ENCODE measurements at places on chromosomes 3 and 15. TPM values are rescaled to one million over a fixed set of nuclear protein-coding genes. Genes with fewer than 3 reads are reported as not detected.

The C3orf70 gene
- polyA plus RNA-seq, result not detected

The DOCK3 gene
- not detected for polyA plus RNA-seq

The GRAMD2A gene
- polyA plus RNA-seq, result not detected

The SKOR1 gene
- polyA plus RNA-seq, result not detected

The ARPIN gene
- not detected for polyA plus RNA-seq

The CP gene
- polyA plus RNA-seq, result 0.77 TPM

The MLF1 gene
- polyA plus RNA-seq, result not detected

GRCh38 chr15:98555173-98555515 lies 93.2 kb upstream of the IGF1R start:
- no peaks in the 10 kb centered on the region for H3K4me1 ChIP-seq
- H3K27ac ChIP-seq, result no peak overlapping the region
- no peak for DNase-seq
- H3K36me3 ChIP-seq, result no peaks in the 10 kb centered on the region
- H3K4me3 ChIP-seq, result no peak overlapping the region

DNA sequence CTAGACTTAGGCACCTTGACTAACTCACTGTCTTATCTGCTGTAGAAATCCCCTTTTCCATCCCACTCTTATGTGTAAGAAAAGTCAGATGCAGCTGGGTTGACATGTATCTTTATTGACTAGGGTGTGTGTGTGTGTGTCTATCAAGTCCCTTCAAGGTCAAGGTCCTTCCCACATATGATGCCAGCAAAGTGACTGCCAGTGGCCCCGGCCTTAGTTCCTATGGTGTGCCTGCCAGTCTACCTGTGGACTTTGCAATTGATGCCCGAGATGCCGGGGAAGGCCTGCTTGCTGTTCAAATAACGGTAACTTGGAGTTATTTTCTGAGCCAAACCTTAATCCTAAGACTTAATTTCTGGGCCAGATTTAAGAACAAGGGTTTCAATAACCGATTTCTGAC lies 76.3 kb downstream of the DNASE1L3 start:
- H3K4me3 ChIP-seq, result no peak overlapping the region
- DNase-seq, result no peak
- H3K36me3 ChIP-seq, result peaks cover 47% of the 10 kb centered on the region
- H3K27me3 ChIP-seq, result peaks cover 4% of the 10 kb centered on the region

DNA sequence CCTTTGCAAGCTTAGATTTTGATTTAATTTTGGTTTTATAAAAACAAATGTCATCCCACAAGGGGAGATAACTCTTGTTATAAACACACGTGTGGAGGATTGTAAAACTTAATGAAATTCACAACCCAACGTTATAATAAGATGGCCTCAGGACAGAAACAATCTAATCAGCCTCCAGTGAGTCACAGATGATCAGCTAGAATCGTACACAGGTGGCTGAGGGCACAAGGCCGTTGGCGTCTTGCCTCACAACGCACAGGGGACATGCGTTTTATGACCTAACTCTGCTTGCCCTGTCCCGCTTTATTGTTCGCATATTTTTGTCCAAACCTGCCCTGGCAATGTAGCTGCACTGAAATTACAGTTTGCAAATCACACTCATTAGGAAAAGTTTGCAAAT lies 121.9 kb upstream of the PDZRN3 start:
- H3K4me3 ChIP-seq, result no peak overlapping the region
- no peak overlapping the region for H3K27ac ChIP-seq
- H3K36me3 ChIP-seq, result no peaks in the 10 kb centered on the region
- no peaks in the 10 kb centered on the region for H3K4me1 ChIP-seq
- DNase-seq, result no peak
- no peaks in the 10 kb centered on the region for H3K27me3 ChIP-seq

- no peak overlapping the region for H3K4me3 ChIP-seq
- peaks cover 15% of the 10 kb centered on the region for H3K4me1 ChIP-seq
- no peak overlapping the region for H3K27ac ChIP-seq
- no peaks in the 10 kb centered on the region for H3K27me3 ChIP-seq
- no peak for DNase-seq
- peaks cover 4% of the 10 kb centered on the region for H3K36me3 ChIP-seq
Observed at GRCh38 chr15:85456798-85457197, 76.4 kb downstream of the AKAP13 start.

DNA sequence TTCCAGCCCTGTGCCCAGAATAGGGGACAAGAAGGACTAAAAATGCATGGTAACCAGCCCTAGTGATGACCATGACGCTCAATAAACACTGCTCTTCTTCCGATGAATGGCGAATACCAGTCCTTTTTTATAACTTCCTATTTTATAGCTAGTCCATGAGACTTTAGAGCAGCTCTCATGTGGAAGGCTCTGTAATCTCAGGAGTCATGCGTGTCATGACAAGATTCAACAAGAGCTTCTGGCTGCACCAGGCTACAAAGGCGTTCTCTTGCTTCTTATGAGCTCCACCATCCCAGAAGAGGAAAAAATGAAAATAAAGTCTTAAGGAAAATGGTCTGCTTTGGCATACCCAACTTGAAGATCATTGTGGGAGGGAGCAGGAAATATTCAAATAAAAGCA lies 141.0 kb downstream of the TMCO5A start:
- no peaks in the 10 kb centered on the region for H3K36me3 ChIP-seq
- peaks cover 23% of the 10 kb centered on the region for H3K27me3 ChIP-seq
- H3K4me1 ChIP-seq, result peaks cover 19% of the 10 kb centered on the region
- no peak overlapping the region for H3K4me3 ChIP-seq

GRCh38 chr3:69749461-69749860 lies 10.2 kb downstream of the MITF start:
- no peak for DNase-seq
- no peak overlapping the region for H3K27ac ChIP-seq
- H3K27me3 ChIP-seq, result peaks cover 4% of the 10 kb centered on the region
- peaks cover 6% of the 10 kb centered on the region for H3K4me1 ChIP-seq

GRCh38 chr3:16064642-16065414 lies 109.7 kb upstream of the GALNT15 start:
- DNase-seq, result no peak
- H3K27me3 ChIP-seq, result peaks cover 7% of the 10 kb centered on the region
- H3K4me3 ChIP-seq, result no peak overlapping the region
- H3K4me1 ChIP-seq, result no peaks in the 10 kb centered on the region
- no peaks in the 10 kb centered on the region for H3K36me3 ChIP-seq

GRCh38 chr3:108319428-108320082 lies 23.2 kb downstream of the HHLA2 start:
- no peak for DNase-seq
- no peaks in the 10 kb centered on the region for H3K4me1 ChIP-seq
- H3K36me3 ChIP-seq, result no peaks in the 10 kb centered on the region
- H3K4me3 ChIP-seq, result no peak overlapping the region
- H3K27me3 ChIP-seq, result peaks cover 2% of the 10 kb centered on the region

GRCh38 chr15:98567951-98568350 lies 80.4 kb upstream of the IGF1R start:
- H3K4me3 ChIP-seq, result no peak overlapping the region
- no peaks in the 10 kb centered on the region for H3K36me3 ChIP-seq
- H3K27me3 ChIP-seq, result peaks cover 11% of the 10 kb centered on the region
- no peak for DNase-seq
- H3K4me1 ChIP-seq, result no peaks in the 10 kb centered on the region
- H3K27ac ChIP-seq, result no peak overlapping the region

DNA sequence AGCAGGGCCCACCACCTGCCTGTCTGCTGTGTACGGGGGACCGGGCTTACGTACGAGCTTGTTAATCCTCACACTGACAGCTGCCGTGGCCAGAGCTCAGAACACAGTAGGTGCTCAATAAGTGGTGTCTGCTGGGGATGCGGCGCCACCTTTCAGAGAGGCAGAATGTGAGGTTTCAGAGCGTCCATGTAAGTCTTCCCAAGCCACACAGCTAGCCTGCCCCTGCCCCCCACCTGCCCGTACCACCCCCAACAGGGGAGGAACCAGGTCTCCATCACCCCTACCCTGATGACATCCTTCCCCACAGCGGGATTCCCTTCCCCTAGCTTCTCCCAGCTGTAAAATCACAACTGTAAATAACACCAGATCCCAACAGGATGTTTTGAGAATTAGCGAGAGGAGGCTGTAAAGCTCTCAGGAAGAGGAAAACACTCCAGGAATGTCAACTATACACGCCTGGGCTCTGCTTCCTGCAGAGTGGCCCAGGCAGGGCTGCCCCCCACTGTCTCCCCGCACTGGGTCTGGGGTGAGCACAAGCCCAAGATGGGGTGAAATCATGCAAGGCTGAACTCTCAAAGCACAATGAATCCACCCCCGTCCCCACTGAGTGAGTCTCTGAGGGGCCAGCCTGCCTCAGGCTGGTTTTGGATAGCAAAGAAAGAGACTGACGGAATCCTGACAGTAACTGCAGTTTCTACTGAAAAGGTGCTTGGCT lies 250.1 kb upstream of the LYSMD4 start:
- no peaks in the 10 kb centered on the region for H3K4me1 ChIP-seq
- H3K27me3 ChIP-seq, result peaks cover 3% of the 10 kb centered on the region
- no peak overlapping the region for H3K27ac ChIP-seq
- peaks cover 2% of the 10 kb centered on the region for H3K36me3 ChIP-seq
- DNase-seq, result no peak

DNA sequence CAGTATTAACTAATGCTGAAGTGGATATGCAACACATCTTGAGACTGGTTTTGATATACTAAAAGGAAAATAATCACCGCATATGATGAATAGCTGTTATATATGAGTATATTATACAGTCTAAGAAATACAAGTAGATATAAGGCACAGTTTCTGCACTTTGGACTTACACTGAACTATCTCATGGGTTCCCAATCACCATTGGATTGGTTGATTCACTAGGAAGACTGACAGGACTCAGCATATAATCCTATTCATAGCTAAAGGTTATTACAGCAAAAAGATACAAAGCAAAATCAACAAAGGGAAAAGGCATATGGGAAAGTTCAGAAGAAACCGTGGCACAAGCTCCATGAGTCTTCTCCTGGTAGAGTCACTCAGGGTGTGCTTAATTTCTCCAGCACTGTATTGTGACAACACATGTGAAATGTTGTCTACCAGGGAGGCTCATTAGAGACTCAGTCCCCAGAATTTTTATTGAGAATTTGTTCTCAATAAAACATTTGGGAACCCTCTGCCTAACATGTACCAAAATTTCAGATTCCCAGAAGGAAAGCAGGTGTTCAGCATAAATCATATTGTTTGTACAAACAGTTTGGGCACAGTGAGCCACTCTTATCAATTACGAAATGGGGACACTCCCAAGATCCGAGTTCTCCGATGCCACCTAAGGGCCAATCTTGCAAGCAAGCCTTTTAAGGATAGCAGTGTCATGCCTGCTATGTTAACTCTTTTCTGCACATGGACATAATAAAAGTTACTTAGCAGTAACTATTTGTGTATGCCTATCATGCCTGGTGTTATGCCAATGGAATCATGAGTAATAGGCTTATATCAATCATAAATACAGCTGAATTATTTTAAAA lies 26.8 kb downstream of the CMC1 start:
- peaks cover 3% of the 10 kb centered on the region for H3K27me3 ChIP-seq
- DNase-seq, result no peak
- peaks cover 26% of the 10 kb centered on the region for H3K4me1 ChIP-seq
- no peak overlapping the region for H3K4me3 ChIP-seq

DNA sequence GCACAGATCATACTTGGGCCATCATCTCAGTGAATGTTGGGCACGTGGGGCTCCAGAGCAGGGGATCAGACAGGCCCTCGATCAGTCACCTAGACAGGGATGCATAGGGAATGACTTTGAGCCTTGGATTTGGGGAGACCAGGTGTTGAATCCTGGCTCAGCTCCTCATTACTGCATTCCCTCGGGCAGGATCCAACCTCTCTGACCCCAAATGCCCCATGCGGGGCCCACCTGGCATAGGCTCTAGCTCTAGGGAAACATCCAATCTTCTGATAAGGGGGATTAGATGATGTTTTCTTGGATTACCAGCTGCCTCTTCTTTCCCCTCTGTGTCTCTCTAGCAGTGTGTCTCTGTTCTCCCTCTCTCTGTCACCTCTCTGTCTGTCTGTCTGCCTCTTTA lies 22.7 kb downstream of the LOXL1 start:
- H3K27ac ChIP-seq, result no peak overlapping the region
- peaks cover 4% of the 10 kb centered on the region for H3K4me1 ChIP-seq
- peaks cover 1% of the 10 kb centered on the region for H3K27me3 ChIP-seq
- no peak for DNase-seq

GRCh38 chr3:161337311-161337710 lies 34.0 kb downstream of the SPTSSB start:
- no peaks in the 10 kb centered on the region for H3K36me3 ChIP-seq
- no peaks in the 10 kb centered on the region for H3K4me1 ChIP-seq
- no peak for DNase-seq
- peaks cover 5% of the 10 kb centered on the region for H3K27me3 ChIP-seq

DNA sequence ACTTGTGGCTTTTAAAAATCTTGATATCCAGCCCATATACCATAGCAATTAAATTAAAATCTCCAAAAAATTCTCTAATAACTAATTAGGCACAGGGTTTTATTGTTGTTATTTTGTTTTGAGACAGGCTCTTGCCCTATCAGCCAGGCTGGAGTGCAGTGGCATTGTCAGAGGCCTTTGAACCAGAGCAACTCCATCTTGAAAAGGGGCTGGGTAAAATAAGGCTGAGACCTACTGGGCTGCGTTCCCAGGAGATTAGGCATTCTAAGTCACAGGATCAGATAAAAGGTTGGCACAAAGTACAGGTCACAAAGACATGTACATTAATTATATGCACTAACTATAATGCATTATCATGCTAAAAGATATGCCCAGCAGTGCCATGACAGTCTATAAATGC lies 31.2 kb upstream of the ACP3 start:
- H3K27ac ChIP-seq, result no peak overlapping the region
- peaks cover 4% of the 10 kb centered on the region for H3K27me3 ChIP-seq
- no peaks in the 10 kb centered on the region for H3K36me3 ChIP-seq
- H3K4me3 ChIP-seq, result no peak overlapping the region
- DNase-seq, result no peak
- peaks cover 3% of the 10 kb centered on the region for H3K4me1 ChIP-seq

DNA sequence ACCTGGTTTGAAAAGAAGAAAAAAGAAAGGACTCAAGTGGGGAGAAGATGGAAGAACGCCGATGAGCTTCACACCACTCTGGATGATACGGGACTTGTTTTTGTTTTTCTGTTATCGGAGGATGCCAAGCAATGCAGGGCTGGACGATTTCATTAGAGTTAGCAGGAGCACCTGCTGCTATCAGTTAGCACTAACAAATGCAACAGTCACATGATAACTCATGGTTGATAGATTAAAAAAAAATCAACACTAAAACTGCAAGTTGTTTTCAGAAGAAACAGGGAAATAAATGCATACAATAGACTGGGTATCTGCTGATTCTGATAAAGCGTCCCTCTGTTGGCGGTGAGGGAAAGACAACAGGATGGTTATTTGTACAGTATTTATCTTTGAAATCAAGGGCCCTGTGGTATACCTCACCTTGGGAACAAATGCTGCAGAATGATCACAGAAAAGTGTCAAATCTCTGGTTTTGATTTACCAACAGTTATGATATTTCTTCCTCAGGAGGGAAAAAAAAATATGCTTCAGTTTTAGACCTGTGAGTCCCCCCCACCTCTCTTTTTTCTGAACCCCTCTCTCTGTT lies 575.1 kb downstream of the FOXP1 start:
- H3K4me1 ChIP-seq, result peaks cover 49% of the 10 kb centered on the region
- H3K27me3 ChIP-seq, result no peaks in the 10 kb centered on the region
- no peak overlapping the region for H3K4me3 ChIP-seq
- peaks cover 4% of the 10 kb centered on the region for H3K36me3 ChIP-seq

DNA sequence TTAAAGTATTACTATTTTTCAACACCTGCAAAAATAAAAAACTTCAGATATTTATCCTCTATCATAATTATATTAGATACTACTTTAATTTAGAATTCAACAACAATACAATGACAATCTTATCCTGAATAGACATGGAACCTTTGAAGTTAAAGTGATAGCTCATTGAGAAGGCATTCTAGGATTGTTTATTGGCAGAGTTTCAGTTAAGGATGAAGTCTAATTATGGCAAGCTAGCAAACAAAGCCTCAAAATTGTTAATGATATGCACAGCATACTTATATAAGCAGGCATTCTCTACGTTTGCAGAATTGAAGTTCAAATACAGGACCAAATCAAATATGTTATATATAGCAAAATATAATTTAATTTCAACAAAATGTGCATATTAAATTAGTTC lies 91.2 kb upstream of the ABI3BP start:
- DNase-seq, result no peak
- no peaks in the 10 kb centered on the region for H3K4me1 ChIP-seq
- no peak overlapping the region for H3K4me3 ChIP-seq
